Suppressor macrophage treated with lipopolysaccharide for 1 hour (primary cell): ENCODE measurements at places on chromosomes 1 and 21.
A peak's percentile ranks its signal among the peaks of the same experiment; 100 is the strongest.

- DNase-seq = no peak
These were observed 2.5 kb downstream of the CDC42BPA start for GRCh38 chr1:227315629-227316346.

DNA sequence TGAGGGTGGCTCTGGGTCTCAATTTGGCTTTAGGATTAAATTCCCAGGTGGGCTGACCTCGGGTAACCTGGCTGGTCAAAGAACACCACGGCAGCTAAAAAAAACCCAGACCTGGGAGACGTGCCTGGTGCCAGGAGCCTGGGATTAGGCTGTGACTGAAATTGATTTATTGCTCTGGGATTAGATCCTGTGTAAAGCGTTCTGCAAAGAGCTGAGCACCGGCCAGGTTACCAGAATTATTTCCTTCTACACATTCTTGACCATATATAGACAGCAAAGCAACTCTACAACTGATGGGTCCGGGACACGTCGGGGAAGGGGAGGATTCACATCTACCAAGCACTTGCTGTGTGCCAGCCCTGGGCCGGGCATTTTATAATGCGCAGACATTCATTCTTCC is 45.2 kb downstream of the TMCO4 start:
- DNase-seq = no peak

- peak; percentile 96 for DNase-seq
These were observed 108.7 kb downstream of the TSEN15 start for GRCh38 chr1:184160236-184160635.

GRCh38 chr1:159743651-159744410 is 29.4 kb upstream of the CRP start:
- no peak for DNase-seq

GRCh38 chr21:35616090-35616489 is 444.2 kb downstream of the SETD4 start:
- DNase-seq = peak; percentile 28

DNA sequence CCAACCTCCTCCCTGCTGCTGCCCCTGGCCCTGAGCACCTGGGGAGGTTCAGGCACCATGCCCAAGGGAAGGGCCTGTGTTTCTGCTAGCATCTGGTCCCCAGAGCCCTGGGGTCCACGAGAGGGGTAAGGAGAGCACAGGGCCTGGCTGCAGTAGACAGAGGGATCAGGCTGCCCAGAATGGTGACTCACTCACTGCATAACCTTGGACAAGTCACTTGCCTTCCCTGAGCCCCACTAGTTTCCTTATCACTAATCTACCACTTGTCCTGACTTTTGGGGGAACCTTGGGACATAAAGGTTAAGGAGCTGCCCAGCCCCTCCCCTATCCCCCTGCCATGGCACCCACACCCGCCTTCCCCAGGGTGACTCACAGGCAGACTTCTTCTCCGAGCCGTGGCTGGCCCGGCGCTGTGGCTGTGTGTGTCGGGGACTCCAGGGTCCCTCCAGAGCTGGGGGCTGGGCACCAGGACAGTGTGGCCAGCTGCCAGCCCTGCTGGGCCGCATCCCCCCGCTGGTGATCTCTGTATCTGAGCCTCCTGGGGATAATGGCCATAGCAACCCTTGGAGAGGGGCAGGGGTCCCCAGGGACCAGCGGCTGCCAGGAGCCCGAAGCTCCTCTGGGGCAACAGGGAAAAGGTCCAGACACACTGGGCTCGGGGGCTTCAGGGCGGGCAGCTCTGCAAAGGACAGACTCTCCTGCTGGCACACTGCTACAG is 4.0 kb downstream of the ARHGEF19 start:
- DNase-seq = peak; percentile 30

- no peak for DNase-seq
These were observed 436.6 kb upstream of the BEND5 start for GRCh38 chr1:49213301-49213700.

DNA sequence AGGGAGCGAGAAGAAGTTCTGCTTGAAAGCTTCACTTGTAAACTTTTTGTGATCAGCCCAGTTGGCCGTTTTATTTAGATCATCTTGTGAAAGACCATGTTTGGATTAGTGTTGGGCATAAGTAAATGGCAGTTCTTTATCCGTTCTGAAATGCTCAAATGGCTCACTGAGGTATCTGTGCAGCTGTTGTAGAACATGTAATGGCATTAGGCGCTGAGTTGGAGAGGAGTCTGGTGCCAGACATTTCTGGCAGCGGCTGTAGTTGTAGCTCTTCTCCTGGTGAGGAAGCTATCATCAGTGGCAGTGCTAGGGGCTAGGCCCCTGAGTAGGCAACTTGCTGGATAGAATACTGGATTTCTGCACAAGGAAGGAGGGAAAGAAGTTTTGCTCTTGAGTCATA is 321.6 kb downstream of the LMO4 start:
- DNase-seq = no peak

DNA sequence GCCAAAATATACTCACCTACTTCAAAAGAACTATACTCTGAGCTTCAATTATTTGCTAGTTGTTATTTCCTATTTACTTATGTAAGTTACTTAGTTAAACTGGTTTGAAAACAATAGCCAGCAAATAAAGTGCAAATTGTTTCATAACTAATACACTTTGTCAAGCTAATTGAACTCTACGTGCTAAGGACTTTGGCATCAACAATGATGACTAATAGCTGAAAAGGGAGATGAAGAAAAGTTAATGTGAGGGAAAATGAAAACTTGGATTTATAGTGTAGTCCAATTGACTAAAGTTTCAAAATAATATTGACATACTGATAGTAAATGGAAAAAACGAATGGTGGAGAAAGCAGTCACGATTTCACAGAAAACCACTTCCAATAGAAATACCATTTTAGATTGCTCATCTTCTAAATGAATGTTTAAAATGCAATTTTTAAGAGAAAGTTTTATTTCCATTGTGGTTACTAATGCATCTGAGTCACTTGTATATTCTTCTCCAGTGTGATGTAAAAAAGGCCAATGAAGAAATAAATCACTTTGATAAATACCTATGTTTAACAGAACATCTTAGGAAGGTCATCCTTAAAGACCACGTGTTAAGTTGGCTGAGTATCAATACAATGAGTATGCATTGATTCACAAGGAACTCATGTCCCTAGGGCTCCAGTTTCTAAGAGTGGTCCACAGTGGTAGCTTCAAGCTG is 455.2 kb downstream of the LTN1 start:
- no peak for DNase-seq

GRCh38 chr1:55813618-55814017 is 598.5 kb upstream of the USP24 start:
- DNase-seq = no peak

GRCh38 chr1:212167098-212167497 is 118.1 kb upstream of the PPP2R5A start:
- peak; percentile 85 for DNase-seq

DNA sequence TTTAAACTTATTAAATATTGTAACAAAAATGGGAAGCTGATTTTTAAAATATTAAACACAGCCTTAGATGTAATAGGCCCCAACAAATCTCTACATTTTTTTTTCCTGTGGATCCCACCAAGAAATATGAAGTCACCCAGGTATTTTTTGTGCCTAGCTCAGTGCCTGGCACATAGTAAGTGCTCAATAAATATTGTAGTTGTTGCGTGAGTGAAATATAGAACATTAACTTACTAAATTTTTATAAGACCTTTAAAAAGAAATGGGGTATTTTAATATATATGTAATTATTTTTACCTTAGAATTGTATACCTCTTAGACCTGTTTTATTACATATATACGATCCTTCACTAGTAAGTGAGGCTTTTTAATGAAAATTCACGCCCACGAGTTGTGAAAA is 569 bp upstream of the DNAH14 start:
- DNase-seq = no peak

GRCh38 chr1:199736646-199737045 is 290.9 kb upstream of the NR5A2 start:
- DNase-seq = no peak

DNA sequence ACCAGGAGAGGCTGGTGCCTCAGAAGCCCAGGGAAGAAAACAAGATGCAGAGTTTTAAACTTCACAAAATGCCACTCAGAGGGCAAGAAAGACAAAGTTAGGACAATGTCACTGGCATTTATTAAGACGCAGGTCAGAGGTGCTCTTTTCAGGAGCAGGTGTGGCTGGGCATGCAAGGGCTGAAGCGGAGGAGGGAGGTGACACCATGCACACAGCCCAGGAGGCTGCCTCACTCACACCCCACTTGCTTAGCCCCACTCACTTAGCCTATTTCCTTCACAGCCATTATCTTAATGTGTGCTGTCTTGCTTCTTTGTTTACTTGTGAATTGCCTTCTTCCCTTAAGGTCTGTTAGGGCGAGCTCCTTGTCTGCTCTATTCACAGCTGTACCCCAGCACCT is 17.2 kb downstream of the HIVEP3 start:
- DNase-seq = no peak

DNA sequence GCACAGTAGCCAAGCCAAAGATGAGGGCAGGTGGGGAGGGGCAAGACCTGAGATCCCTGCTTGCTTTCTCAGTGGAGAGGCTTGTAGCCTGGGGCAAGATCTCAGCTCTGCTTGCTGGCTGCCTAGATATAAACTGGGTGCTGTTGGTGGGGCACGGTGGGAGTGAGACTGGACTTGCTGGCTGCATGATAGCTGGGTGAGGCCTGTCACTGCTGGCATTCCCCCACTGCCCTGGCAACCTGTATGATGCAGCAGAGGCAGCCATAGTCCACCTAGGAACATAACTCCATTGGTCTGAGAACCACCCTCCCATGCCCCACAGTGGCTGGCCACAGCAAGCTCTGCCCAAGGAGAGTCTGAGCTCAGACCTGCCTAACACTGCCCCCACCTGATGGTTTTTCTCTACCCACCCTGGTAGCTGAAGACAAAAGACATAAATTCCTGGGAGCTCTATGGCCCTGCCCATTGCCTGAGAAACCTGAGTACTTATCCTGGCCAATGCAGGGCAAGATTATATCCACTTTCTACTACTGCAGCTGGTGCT is 261.9 kb upstream of the DEPDC1 start:
- no peak for DNase-seq

GRCh38 chr1:156897078-156897825 is 3.7 kb downstream of the PEAR1 start:
- DNase-seq = no peak

- no peak for DNase-seq
These were observed 63.8 kb downstream of the CD34 start for GRCh38 chr1:207847116-207847515.

DNA sequence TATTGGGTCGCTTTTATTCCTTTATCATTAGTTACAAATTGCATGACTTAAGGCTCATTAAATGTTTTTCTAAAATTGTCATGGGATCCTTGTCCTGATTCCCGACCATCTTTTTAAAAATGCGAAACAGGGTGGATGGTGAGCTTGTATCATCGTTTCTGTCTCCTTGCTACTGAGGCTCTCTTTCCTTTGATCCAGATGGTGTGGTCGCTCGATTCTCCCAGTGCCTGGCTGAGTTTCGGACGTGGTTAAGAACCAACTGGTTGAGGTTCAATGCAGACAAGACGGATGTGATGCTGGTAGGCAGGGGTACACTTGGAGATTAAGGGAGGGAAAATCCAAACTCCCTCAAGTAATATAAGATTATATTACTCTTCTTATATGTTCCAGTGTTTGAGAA is 1.2 kb downstream of the MIER1 start:
- no peak for DNase-seq

- DNase-seq = no peak
These were observed 117.9 kb downstream of the KIF26B start for GRCh38 chr1:245272676-245273075.

- no peak for DNase-seq
These were observed 304.6 kb upstream of the FAM78B start for GRCh38 chr1:166471359-166471758.

GRCh38 chr1:118862755-118863154 is 125.4 kb downstream of the TBX15 start:
- no peak for DNase-seq

DNA sequence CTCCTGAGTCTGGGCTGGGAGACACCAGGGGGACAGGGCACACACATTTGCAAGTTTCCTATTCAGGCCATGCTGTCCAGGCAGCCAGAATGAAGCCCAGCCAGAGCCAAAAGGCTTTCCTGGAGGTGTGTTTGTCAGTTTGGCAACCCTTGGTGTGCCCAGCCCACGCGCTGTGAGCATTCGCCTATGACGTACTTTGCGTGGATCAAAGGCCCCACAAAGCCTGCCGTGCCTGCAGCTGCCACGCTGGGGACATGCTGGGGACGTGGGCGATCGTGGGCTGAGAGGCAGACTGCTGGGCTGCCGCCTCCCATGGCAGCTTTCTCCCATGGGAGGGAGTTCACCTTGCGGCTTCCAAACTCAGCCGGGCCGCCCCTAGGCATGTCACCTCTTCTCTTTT is 57.5 kb downstream of the CD247 start:
- DNase-seq = no peak

DNA sequence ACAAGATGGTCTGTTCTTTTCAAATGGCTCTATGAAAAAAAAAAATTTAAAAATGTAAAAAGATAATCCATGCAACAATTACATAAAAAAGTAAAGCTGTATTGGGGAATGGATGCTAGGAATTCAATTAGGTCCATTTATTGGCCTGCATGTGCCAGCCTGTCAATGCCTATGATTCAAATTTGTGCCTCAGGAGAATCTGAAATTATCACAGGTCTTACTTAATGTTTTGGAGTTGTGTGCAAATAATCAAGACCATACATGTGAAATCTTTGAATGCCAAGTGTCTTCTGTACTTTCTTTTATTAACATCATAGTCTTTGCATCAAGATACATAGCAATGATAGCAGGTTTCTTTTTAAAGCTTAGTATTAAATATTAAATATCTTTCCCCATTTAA is 13.5 kb upstream of the KLHL12 start:
- no peak for DNase-seq

DNA sequence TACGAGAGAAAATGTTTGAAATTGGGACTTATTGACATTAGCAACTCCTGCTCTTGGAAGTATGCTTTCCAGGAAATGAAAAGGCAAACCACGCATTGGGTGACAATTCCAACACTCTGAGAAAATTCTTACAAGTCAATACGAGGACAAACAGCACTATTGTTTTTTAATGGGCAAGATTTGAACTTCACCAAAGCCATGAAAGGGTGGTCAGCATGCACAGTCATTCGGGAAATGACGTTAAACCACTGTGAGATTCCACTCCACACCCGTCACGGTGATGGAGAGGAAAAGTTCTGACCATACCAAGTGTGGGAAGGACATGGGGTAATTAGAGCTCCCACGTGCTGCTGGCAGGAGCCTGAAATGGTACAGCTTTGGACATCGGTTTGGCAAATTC is 12.2 kb upstream of the PRXL2B start:
- no peak for DNase-seq

- no peak for DNase-seq
These were observed 2.0 kb upstream of the FAM131C start for GRCh38 chr1:16075337-16076030.

- no peak for DNase-seq
These were observed 107.9 kb downstream of the SLC45A1 start for GRCh38 chr1:8425781-8426161.

GRCh38 chr21:36747815-36748383 is 49.0 kb downstream of the SIM2 start:
- peak; percentile 48 for DNase-seq

- DNase-seq = no peak
These were observed 12.1 kb downstream of the TIE1 start for GRCh38 chr1:43312663-43313515.

GRCh38 chr1:15427280-15427666 is 11.0 kb upstream of the CTRC start:
- no peak for DNase-seq

- no peak for DNase-seq
These were observed 24.8 kb downstream of the TGFB2 start for GRCh38 chr1:218369688-218370511.
